ENCODE measurements at places on chromosomes 1 and 21.

DNA sequence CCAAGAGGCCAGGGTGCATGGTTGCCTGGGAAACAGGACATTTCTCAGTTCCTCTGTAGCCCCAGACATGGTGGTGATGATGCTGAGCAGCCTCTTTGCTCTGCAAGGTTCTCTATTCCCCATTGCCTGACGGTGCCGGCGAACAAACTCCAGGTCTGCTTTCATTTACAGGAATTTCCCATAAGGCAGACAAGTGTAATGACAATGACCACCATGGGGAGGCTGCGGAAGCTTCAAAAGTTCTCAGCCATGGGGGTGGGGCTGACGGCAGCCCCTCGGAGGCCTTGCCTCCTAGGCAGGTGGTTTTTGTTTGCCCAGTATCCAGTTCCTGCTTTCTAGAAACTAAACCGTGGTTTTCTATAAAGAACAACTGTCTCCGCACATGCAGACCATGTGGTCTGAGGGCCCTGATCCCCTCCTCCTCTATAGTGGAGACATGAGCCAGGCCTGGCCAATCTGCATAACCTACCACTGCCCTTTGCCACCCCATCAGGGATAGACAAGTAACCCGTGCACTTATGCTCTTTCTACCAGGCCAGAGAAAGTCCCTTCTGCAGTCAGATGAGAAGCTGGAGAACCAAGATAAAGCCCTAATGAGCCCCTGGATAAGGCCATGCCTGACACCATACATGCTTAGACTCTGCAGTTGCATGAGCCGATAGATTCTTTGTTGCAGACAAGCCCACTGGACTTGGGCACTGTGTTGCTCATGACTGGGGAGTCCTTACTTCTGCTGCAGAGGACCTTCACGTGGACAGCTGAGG lies 54.1 kb downstream of the LDLRAD2 start:
- peak; percentile 11 for DNase-seq

DNA sequence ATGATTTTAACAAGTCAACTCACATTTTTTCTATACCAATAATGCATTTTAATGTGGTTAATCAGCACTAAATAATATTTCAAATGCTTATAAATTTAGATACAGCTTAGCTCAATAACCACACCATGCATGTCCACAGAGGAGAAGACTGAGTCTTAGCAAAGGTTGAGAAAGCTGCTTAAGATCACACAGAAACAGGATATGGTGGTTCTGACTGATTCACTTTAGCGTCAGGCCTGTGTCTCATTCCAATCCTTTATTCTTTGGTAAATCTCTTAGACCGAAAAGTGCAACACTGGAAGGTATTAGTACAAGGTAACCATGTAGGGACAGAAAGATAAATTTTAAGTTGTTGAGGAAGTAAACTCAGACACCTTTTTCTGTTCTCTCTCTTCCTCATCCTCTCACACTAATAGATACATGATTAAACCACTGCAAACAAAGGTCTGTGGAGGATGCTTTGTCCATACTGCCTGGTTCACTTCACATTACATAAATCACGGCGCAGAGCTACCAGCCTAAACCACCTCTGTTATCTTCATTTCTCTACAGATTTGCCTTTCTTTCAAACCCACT lies 139.0 kb downstream of the DPYD start:
- DNase-seq = no peak

- peak; percentile 64 for DNase-seq
Observed at GRCh38 chr1:179298952-179299351, 5.4 kb downstream of the SOAT1 start.

GRCh38 chr1:225936523-225936922 lies 4.5 kb downstream of the LEFTY2 start:
- DNase-seq = no peak

- DNase-seq = no peak
Observed at GRCh38 chr1:215375381-215375780, 191.7 kb upstream of the KCTD3 start.

Data from CD4-positive, alpha-beta T cell treated with Interleukin-12 subunit alpha and Interleukin-12 subunit beta, for 1 hour (primary cell).